ENCODE measurements at places on chromosomes 12 and 14. TPM values are rescaled to one million over a fixed set of nuclear protein-coding genes. Genes with fewer than 3 reads are reported as not detected.

DNA sequence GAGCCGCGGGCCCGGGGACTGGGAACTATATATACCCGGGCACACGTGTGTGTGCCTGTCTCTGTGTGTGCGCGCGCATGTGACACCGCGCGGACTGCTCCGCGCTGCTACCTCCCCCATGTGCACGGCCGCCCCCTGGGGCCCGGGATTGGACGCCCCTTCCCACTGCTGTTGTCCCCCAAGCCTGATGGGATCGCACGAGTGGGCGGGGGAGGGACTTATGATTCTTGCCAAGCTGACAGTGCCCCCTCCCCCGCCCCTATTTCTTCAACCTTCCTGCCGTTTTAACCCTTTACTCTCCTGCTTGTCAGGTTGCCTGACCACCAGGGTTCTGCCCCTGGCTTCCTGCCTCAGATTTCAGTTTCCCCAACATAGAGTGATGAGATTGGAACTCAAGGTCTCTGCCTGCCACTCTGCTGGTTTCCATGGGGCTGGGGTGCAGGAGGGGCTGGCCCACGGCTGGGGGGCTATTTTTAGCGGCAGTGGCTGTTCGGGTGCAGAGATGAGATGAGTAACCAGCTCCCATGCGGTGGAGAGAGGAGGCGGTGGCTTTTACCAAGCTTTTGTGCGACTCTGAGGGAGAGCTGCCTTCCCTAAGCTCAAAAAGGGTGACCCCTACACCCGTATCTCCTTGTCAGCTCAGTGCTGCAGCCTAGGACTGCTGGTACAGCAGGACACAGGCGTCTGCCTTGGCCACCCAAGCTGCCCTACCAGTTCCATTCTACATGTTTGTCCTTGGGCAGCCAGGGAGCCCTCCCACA is at the start of gene DDN:
TSS of gene DDN (minus strand) at position 5 of the 761 bp plus-strand sequence. CDS start 88 bp downstream, outside the sequence.
- H3K4me1 ChIP-seq = peaks cover 34% of the 10 kb centered on the region
- peaks cover 32% of the 10 kb centered on the region for H3K36me3 ChIP-seq
- H3K27me3 ChIP-seq = peaks cover 32% of the 10 kb centered on the region
- H3K4me3 ChIP-seq = peak within 1 kb of the TSS; percentile 59
- peak within 1 kb of the TSS; percentile 39 for H3K27ac ChIP-seq
- DNase-seq = peak; percentile 63

PLCZ1 gene
- total RNA-seq = not detected

LGR5 gene
- not detected for total RNA-seq

- no peak overlapping the region for H3K27ac ChIP-seq
- H3K4me3 ChIP-seq = no peak overlapping the region
- no peaks in the 10 kb centered on the region for H3K27me3 ChIP-seq
- no peaks in the 10 kb centered on the region for H3K36me3 ChIP-seq
- DNase-seq = no peak
Observed at GRCh38 chr12:29879606-29880308, 96.0 kb upstream of the TMTC1 start.

DNA sequence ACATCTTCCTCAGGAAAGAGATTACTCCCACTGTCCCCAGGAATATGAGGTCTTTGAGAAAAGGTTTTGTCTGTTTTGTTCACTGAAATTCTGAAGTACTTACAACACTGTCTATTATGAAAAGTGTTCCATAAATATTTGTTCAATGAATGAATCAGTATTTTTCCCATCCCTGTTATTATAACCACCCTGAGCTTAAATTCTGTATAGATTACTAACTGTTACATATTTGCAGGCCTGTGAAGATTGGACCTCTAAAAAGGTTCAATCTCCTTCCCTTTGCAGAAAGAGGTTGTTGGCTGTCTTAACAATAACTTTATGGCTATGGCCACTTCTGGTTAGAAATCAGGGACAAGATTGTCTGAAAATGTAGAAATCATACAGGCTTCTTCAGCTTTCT is 174.5 kb upstream of the NPAS3 start:
- no peak overlapping the region for H3K27ac ChIP-seq
- no peaks in the 10 kb centered on the region for H3K36me3 ChIP-seq
- H3K4me1 ChIP-seq = no peaks in the 10 kb centered on the region

DNA sequence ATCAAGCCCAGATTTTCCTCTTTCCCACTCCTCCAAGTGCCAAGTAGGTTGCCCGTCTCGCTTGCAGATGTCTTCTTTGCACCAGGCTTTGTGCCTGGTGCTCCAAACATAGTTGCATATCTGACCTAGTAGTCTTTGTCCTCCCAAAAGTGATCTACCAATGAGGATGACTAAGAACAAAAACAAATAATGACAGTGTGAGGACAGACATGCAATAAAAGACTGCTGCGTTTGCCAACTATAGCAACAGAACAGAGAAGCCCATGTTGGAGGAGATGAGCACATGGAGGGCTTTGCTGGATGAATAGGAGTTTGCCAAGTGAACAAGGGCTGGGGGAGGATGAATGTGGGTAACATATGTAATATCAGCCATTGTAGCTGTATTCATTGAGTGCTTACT is 15.6 kb downstream of the DTX1 start:
- no peaks in the 10 kb centered on the region for H3K36me3 ChIP-seq
- DNase-seq = no peak
- no peak overlapping the region for H3K4me3 ChIP-seq

All from activated CD4-positive, alpha-beta memory T cell treated with anti-CD3 and anti-CD28 coated beads for 36 hours (primary cell).